ENCODE measurements at places on chromosomes 3 and 15.

- DNase-seq = no peak
Measured at GRCh38 chr15:31752065-31752762, 278.1 kb upstream of the CHRNA7 start.

DNA sequence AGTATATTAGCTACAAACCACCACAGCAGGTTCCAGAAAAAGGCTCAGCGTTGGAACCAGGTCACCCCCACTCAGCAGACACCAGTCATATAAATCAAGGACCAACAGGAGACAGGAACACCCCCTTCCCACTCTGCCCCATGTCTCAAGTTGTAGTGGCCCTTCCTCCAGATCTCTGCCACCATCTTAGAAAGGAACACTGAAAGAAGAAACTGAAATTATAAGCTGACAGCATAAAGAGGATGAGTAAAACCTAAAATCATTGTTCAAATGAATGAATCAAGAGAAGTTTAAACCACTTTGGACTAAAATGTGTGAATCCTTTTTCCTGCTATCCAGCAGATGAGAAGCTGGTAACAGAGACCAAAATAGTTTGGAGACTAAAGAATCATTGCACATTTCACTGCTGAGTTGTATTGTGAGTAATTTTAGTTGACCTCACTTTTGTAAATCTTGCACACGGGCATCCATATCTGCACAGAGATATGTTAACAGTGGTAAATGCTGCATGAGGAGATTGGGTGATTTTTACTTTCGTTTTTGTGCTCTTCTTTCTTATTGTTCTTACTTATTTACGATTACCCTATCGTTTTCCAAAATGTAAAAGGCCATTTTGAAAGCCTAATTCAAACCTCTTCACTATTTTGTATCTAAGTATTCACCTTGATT, 19.8 kb downstream of the CCR3 start:
- DNase-seq = no peak

- no peak for DNase-seq
Measured at GRCh38 chr3:61822588-61822987, 261.2 kb downstream of the PTPRG start.

- DNase-seq = no peak
Measured at GRCh38 chr15:70538278-70538677, 225.1 kb downstream of the UACA start.

- no peak for DNase-seq
Measured at GRCh38 chr3:42635111-42635510, 18.4 kb upstream of the ZBTB47 start.

DNA sequence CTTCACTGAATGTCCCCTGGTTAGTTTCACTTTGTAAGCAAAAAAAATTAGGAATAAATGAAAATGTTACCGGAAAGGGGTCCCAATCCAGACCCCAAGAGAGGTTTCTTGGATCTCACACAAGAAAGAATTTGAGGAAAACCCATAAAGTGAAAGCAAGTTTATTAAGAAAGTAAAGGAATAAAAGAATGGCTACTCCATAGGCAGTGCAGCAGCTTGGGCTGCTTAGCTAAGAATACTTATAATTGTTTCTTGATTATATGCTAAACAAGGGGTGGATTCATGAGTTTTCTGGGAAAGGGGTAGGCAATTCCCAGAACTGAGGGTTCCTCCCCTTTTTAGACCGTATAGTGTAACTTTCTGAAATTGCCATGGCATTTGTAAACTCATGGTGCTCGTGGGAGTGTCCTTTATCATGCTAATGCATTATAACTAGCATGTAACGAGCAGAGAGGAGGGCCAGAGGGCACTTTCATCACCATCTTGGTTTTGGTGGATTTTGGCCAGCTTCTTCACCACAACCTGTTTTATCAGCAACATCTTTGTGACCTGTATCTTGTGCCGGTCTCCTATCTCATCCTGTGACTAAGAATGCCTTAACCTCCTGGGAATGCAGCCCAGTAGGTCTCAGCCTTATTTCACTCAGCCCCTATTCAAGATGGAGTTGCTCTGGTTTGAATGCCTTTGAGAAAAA, 41.0 kb upstream of the CMSS1 start:
- DNase-seq = no peak

- DNase-seq = no peak
Measured at GRCh38 chr15:70147178-70147760, 49.6 kb upstream of the TLE3 start.

DNA sequence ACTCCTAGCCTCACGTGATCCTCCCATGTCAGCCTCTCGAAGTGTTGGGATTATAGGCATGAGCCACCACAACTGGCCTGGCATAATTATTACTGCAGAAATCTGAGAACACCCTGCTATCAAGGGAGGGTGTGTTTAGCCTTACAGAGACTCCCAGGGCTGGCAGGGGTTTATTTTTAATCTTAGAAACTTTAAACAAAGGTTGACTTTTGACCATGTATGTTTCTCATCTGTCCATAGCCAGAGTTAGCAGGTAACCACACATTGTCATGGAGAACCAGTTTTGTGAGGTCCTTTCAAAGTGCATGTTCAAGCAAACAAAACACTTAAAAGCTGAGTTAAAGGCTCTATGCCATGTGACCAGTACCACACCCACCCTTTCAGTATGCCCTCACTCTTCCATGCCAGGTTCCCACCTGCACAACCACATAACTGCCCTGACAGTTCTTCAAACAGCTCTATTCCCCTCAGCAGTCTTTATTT, 11.1 kb downstream of the SIAH2 start:
- DNase-seq = no peak

- DNase-seq = no peak
Measured at GRCh38 chr15:38093931-38094330, 158.7 kb upstream of the SPRED1 start.

GRCh38 chr15:78140292-78140691, 8.9 kb upstream of the IDH3A start:
- DNase-seq = no peak

- DNase-seq = no peak
Measured at GRCh38 chr3:154522036-154522602, 92.1 kb upstream of the GPR149 start.

DNA sequence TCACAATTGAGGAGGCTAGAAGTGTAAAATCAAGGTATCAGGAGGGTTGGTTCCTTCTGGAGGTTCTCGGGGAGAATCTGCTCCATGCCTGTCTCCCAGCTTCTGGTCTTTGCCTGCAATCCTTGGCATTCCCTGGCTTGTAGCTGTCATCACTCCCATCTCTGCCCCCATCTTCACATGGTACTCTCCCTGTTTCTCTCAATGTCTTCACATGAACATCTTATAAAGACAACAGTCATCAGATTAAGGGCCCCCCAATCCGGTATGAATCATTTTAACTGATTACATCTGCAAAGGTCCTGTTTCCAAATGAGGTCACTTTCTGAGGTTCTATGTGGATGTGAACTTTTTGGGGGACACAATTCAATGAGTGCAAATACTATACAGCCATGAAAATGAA, 113.0 kb upstream of the GALNT15 start:
- DNase-seq = no peak

DNA sequence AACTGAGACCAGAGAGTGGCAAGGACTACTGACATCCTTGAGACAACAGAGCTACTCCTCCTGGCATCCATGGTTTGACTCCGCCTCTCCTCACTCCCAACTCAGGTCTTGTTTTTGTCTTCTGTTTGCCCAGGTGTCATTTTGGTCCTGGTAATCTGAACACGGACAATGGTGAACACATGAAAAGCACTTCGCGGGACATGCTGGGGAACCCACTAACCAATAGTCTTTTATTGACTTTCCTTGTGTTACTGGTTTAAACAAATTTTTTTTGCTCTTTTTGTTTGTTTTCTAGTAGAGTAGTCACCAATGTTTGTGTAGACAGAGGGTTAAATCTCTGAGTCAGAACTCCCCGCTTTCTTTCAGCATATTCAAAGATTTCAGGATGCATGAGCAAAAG, 38.4 kb downstream of the LARP6 start:
- DNase-seq = no peak

- DNase-seq = no peak
Measured at GRCh38 chr3:53764026-53764775, 82.0 kb downstream of the CHDH start.

GRCh38 chr3:185846037-185846436, 21.2 kb upstream of the IGF2BP2 start:
- DNase-seq = no peak

DNA sequence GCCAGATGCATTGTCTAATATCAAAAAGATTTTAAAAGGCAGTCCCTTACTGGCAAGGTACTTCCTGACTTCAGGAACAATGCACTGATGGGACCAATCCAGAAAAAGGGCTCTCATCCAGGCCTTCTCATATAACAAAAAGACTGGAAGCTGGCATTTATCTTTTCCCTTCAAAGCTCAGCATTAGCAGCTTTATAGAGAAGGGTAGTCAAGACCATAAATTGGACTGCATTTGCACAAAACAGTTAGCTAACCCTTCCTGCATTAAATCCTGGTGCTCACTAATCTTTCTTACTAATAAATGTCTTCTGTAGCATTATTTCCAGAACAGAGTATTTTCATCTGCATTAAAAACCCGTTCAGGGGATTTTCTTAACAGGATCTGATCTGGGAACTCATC, 46.0 kb upstream of the NEK10 start:
- no peak for DNase-seq

Measured in AG04449 (cell line).